Activated T-cell treated with anti-CD3 and anti-CD28 coated beads, Interleukin-2, amount 50 U/mL, for 4 hours (primary cell): ENCODE measurements at places on chromosomes 6 and 20. TPM values are rescaled to one million over a fixed set of nuclear protein-coding genes. Genes with fewer than 3 reads are reported as not detected.

- no peak for DNase-seq
Measured at GRCh38 chr6:118912646-118913045, 18.7 kb downstream of the ASF1A start.

DNA sequence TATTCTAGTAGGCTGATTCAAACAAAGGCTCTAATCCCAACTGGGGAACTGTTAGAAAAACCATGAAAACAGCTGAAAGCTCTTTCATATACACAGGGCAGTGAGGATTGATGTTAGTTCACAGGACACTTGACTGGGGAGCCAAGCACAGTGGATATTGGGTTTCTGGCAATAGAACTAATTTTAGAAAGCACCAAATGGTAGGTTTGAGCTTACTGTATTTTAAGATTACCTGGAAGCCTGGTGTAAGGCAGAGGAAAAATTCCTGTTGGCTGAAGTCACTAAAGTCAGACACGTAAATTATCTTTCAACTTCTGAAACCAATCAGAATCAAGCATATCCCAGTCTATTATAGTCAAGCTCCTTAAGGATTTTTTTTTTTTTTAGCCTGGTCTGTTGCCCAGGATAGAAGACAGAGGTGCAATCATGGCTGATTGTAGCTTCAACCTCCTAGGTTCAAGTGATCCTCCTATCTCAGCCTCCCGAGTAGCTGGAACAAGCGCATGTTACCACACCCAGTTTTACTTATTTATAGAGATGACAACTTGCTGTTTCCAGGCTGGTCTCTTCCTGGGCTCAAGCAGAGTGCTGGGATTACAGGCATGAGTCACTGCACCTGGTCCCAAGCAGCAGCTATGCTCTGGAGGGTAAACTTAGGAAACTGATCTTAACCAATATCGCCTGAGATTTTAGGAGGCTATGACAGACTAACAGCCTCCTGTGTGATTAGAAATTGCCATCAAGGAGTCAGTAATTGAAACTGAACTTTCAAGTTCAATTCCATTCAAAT lies 32.5 kb upstream of the SYNCRIP start:
- no peak for DNase-seq

Gene FAM162B
- not detected for total RNA-seq

Gene TRIM15
- not detected for total RNA-seq

GRCh38 chr6:4772750-4773149 lies 3.5 kb upstream of the CDYL start:
- no peak for DNase-seq

DNA sequence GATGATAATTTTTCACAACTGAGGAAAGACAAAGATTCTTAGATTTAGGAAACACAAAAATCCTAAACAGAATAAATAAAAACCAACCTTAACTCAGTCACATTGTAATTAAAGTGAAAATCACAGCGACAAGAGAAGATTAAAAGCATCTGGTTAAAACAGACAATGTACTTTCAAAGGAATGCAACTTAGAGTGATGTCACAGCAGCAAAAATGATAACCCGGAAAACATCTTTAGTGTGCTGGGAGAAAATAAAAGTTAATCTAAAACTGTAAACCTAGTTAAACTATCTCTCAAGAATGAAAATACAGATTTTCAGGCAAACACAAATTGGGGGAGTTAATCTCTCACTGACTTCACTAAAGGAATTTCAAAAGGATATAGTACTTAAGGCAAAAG lies 76.8 kb upstream of the OGFRL1 start:
- DNase-seq, result no peak

DNA sequence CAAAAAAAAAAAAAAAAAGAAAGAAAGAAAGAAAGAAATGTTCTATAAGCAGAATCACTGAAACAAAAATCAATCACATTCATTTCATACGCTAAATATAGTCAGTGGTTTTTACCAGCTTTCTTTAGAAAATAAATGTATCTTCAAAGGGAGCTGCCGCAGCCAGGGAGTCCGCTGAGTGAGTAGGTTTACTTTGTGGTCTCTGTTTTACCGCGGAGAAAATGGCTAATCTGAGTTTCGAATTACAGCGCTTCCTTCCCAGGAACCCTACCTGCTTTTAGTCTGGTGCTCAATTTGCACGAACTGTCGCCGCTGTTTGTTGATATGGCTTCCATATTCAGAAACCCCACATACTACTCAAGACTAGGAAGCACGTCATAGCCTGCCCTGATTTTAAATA lies 102.4 kb downstream of the TFAP2A start:
- DNase-seq, result no peak

- DNase-seq, result no peak
Measured at GRCh38 chr20:36402708-36403107, 96.6 kb downstream of the DLGAP4 start.

GRCh38 chr6:4610256-4610655 lies 165.9 kb upstream of the CDYL start:
- no peak for DNase-seq

GRCh38 chr20:9884666-9885065 lies 45.8 kb upstream of the PAK5 start:
- DNase-seq, result no peak

- DNase-seq, result no peak
Measured at GRCh38 chr6:138088326-138088762, 18.9 kb downstream of the PERP start.

DNA sequence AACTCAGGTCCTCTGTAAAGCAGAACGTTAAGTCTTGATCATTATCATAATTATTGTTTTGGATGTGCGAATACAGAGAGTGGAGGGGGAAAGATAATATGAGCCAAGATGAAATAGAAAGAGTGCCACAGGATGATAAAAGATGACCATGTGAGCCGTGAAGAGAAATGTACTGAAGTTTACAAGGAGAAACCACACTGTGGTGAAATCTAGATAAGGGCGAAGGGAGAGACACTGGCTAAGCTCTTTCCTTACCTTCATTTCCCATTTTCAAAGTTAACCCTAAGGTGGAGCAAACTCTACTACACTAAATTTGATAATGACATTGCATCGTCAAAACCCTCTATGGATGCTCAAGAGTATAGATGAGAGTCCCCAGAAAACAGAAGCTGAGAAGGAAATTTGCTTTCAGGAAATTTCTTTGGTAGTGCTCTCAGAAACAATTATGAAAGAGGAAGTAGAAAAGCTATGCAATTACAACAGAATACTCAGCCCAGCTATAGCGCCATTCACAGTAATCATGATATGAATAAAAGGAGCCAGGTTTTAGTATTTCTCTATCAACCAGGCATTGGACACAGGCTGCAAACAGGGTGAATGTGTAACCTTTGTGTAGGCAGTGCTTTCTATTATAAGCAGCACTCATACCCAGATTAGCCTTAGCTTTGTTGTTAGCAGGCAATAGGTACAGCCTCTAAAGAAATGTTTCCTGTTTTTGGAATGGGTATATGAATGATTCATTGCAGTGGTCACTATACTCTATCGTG lies 1080.7 kb downstream of the GRIK2 start:
- DNase-seq, result no peak

GRCh38 chr6:47160702-47161101 lies 118.6 kb upstream of the ADGRF1 start:
- no peak for DNase-seq

DNA sequence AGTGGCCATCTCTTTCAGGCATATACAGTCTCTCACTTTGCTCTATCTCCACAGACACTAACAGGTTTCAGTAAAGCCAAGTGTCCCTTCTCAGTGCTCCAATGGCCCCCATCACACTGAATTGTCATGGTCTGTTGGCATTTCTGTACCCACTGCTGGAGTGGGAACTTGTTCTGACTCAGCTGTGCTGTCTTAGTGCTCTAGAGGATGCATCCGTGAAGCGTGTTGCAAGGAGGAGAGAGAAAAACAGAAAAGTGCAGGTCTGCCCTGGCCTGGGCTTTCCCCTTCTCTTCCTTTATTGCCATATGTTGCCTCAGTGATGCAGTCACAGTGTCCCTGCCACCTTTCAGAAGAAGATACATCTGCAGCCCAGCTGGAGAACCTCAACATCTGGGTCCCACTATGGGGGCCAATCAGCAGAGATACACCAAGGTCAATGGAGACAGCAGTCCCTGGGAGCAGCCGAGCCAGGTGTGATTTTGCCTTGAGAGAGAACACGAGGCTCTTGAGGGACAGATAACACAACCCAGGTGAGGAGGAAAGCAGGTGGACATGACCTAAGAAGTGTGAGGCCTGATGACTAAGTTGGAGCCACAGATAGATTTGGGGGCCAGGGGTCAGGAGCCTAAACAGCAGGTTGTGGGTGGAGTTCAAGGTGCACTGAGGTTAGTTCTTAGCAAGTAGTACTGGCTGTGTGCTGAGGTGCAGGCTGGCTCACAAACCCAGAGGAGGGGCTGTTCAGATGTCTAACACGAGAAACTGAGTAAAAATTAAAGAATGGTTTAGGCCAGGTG lies 5.6 kb upstream of the PLCG1 start:
- no peak for DNase-seq

Gene CAP2
- total RNA-seq, result not detected

GRCh38 chr20:48769069-48769983 lies 58.5 kb downstream of the PREX1 start:
- DNase-seq, result peak; percentile 85

Gene EYS
- total RNA-seq, result not detected

GRCh38 chr6:156562019-156562418 lies 215.2 kb upstream of the ARID1B start:
- DNase-seq, result no peak

DNA sequence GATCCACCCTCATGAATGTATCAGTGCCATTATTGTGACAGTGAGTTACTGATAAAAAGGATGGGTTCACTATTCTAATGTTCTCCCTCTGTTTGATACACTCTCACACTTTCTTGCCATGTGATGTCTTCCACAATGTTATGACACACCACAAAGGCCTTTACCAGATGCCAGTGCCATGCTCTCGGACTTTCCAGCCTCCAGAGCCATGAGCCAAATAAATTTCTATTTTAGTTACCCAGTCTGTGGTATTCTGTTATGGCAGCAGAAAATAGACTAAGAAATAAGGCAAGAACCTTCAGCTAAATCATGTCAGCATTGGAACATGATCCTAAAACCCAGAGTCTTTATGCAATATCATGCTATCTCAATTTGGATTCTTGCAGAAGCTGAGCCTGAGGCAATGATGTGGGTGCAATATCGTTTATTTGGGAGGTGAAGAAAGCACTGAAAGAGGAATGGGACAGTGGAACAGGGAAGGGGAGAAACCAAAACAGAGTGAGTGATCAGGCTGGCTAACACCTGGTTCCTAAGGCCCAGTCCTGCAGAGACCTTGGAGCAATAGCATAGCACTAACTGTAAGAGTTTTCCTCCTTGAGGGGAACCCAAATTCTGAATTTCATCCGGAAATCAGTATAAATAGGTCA lies 130.4 kb upstream of the LRFN2 start:
- DNase-seq, result no peak

Gene FAM110A
- total RNA-seq, result 7.9 TPM

DNA sequence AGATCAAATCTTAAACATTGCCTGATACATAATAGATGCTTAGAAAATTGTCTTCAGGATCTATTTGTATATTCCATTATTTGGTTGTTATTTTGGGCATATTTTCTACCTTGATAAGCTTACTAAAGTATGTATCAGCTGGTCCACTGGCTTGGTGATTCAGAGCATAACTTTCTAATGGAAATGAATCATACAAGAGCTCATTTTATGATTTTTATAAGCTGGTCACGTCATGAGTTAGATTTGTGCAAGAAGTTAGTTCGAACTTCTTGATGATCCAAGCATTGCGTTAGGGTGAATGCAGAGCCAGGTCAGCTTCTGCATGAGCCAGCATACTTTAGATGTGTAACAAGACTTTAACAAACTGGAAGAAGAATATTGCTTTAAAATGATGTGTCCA lies 144.5 kb upstream of the FLRT3 start:
- DNase-seq, result no peak

- DNase-seq, result no peak
Measured at GRCh38 chr6:137805622-137806021, 61.4 kb upstream of the TNFAIP3 start.

DNA sequence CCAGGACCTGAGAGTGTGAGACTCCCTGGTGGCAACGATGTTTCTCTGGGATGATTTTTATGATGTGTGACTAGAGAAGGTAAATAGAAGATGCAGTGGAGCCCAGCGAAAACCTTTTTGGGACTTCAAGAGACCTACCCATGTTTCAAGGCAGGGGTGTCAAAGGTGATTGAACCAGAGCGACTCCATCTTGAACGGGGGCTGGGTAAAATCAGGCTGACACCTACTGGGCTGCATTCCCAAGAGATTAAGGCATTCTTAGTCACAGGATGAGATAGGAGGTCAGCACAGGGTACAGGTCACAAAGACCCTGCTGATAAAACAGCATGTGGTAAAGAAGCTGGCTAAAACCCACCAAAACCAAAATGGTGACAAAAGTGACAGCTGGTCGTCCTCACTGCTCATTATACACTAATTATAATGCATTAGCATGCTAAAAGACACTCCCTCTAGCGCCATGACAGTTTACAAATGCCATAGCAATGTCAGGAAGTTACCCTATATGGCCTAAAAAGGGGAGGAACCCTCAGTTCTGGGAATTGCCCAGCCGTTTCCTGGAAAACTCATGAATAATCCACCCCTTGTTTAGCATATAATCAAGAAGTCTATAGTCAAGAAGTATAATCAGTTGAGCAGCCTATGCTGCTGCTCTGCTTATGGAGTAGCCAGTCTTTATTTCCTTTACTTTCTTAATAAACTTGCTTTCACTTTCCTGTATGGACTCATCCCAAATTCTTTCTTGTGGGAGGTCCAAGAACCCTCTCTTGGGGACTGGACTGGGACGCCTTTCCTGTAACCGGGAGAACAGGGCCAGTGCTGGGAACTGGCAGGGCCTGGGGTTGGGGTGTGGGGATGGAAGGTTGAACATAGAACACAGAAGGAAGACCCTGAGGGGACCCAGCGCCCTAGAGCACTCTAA lies 526.4 kb downstream of the QKI start:
- no peak for DNase-seq

DNA sequence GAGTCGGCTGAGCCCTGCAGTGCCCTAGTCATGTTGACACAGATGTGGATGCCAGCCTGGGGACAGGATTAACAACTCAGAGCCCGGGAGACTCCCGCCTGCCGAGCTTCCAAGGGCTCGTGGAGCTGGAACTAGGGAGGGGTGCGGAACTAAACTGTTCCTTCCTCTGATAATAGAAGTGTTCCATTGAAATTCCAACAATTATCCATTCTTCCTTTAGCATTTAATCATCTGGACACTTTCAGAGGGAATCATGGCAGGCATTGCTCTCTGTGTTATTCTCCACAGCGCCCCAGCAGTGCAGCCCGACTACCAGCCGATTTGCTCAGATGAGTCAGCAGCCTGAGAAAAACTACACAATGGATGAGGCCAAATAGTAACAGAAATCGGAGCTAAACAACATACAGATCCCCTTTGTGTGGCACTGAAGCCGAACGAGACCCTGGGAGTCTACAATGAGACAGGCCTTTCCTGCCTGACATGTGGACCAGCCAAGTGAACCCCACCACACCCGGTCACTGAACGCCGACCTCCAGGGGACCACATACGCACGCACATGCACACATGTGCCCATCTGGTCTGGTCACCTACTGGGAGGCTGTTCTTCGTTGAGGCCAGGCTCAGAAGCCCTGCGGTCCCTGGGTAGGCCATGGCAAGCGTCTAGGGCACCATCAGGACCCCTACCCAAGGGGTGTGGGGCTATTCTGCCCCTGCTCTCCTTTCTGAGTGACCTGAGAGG lies 238.4 kb upstream of the AFDN start:
- DNase-seq, result no peak

Gene GNMT
- 0.69 TPM for total RNA-seq

Gene HLA-DPB1
- 6.3 TPM for total RNA-seq
